ENCODE measurements at places on chromosomes 5 and 9. TPM values are rescaled to one million over a fixed set of nuclear protein-coding genes. Genes with fewer than 3 reads are reported as not detected.

ZDHHC12 gene
- total RNA-seq: 24.4 TPM

GRCh38 chr5:98588215-98588614, 185.2 kb upstream of the RGMB start:
- H3K36me3 ChIP-seq: no peaks in the 10 kb centered on the region
- no peak overlapping the region for H3K27ac ChIP-seq
- DNase-seq: no peak
- H3K4me1 ChIP-seq: no peaks in the 10 kb centered on the region

GRCh38 chr5:119187776-119188529, 117.1 kb downstream of the DMXL1 start:
- no peaks in the 10 kb centered on the region for H3K4me1 ChIP-seq
- H3K4me3 ChIP-seq: no peak overlapping the region
- H3K27me3 ChIP-seq: no peaks in the 10 kb centered on the region
- no peak for DNase-seq

GRCh38 chr5:16051246-16051755, 128.3 kb downstream of the MARCHF11 start:
- H3K27me3 ChIP-seq: no peaks in the 10 kb centered on the region
- no peaks in the 10 kb centered on the region for H3K36me3 ChIP-seq
- no peak overlapping the region for H3K4me3 ChIP-seq
- no peak for DNase-seq
- H3K4me1 ChIP-seq: no peaks in the 10 kb centered on the region

DNA sequence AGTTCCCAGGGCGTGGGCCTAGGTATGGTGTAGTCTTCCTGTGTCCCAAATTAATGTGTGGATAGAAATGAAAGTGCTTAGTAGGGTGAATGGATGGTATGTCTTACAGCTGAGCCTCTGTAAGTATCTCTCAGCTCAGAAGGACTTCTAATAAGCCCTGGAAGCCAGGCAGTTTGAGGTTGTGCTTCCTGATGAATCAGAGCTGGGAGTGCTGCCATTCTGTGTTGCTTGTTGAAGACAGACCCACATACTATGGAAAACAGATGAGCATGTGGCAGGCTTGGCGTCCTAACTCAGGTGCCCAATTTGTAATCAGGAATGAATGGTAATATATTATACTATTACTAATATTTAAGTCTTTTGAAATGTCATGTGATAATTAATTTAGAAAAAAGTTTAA, 69.8 kb downstream of the CMYA5 start:
- H3K4me3 ChIP-seq: no peak overlapping the region
- H3K27me3 ChIP-seq: no peaks in the 10 kb centered on the region
- H3K4me1 ChIP-seq: no peaks in the 10 kb centered on the region
- H3K36me3 ChIP-seq: peaks cover 80% of the 10 kb centered on the region
- DNase-seq: no peak

- H3K4me3 ChIP-seq: no peak overlapping the region
- H3K27ac ChIP-seq: no peak overlapping the region
- no peaks in the 10 kb centered on the region for H3K36me3 ChIP-seq
Measured at GRCh38 chr5:135859641-135860040, 25.2 kb downstream of the SLC25A48 start.

GRCh38 chr9:27426511-27427271, 97.4 kb upstream of the IFNK start:
- H3K36me3 ChIP-seq: no peaks in the 10 kb centered on the region
- no peaks in the 10 kb centered on the region for H3K27me3 ChIP-seq
- no peak overlapping the region for H3K4me3 ChIP-seq
- H3K4me1 ChIP-seq: peaks cover 10% of the 10 kb centered on the region

All from right atrium auricular region (tissue), 2 donors.